Colonic mucosa (tissue), 4 donors: ENCODE measurements at places on chromosomes 16 and 17. TPM values are rescaled to one million over a fixed set of nuclear protein-coding genes. Genes with fewer than 3 reads are reported as not detected.

Gene TRPV2
- total RNA-seq: 7.4 TPM

Gene EPN3
- 18.3 TPM for total RNA-seq

Gene TMEM106A
- total RNA-seq: 4.8 TPM

Gene PRR11
- 34.0 TPM for total RNA-seq

Gene TTLL6
- 18.7 TPM for total RNA-seq

Gene ARHGAP44
- 51.5 TPM for total RNA-seq

Gene SKAP1
- 2.1 TPM for total RNA-seq

Gene PRR15L
- total RNA-seq: 259 TPM

Gene GNG13
- total RNA-seq: not detected

Gene MPV17L
- 9.7 TPM for total RNA-seq

Gene ASIC2
- 1.3 TPM for total RNA-seq

Gene XPO6
- 144 TPM for total RNA-seq

Gene CCR7
- total RNA-seq: 1.9 TPM

Gene OTOP3
- 0.40 TPM for total RNA-seq

Gene KIF19
- total RNA-seq: 3.2 TPM

Gene AKTIP
- 27.1 TPM for total RNA-seq

Gene KRT23
- total RNA-seq: 1.2 TPM

Gene GRAP
- 1.1 TPM for total RNA-seq

Gene DNAJA2
- 58.2 TPM for total RNA-seq

Gene CCL13
- total RNA-seq: 4.9 TPM

Gene KRTAP4-9
- not detected for total RNA-seq

Gene SLC38A8
- total RNA-seq: not detected

Gene CSH1
- total RNA-seq: not detected

Gene TP53TG3D
- not detected for total RNA-seq

Gene NBR1
- total RNA-seq: 92.8 TPM

Gene PIRT
- total RNA-seq: 1.5 TPM

Gene ZNF423
- 4.7 TPM for total RNA-seq

Gene DLX3
- 0.21 TPM for total RNA-seq

Gene TTYH2
- 0.86 TPM for total RNA-seq

Gene TSEN54
- total RNA-seq: 50.7 TPM

Gene ZG16
- 280 TPM for total RNA-seq

Gene GNAO1
- total RNA-seq: 10.8 TPM

Gene METRN
- total RNA-seq: 23.3 TPM

Gene PNMT
- total RNA-seq: 0.47 TPM

Gene CD300LG
- total RNA-seq: not detected

Gene HOXB1
- not detected for total RNA-seq

Gene UMOD
- not detected for total RNA-seq

Gene WFIKKN2
- 0.13 TPM for total RNA-seq

Gene TBC1D28
- total RNA-seq: not detected

Gene USH1G
- 0.05 TPM for total RNA-seq

Gene PITPNM3
- total RNA-seq: 18.2 TPM

Gene SDK2
- 0.94 TPM for total RNA-seq

Gene OR4D1
- total RNA-seq: not detected

Gene CDRT15
- total RNA-seq: not detected

Gene C16orf96
- not detected for total RNA-seq

Gene SCIMP
- 0.86 TPM for total RNA-seq

Gene C16orf86
- 1.1 TPM for total RNA-seq

Gene TP53TG3
- total RNA-seq: not detected

Gene IGF2BP1
- 0.96 TPM for total RNA-seq

Gene CNGB1
- 0.69 TPM for total RNA-seq

Gene IL32
- total RNA-seq: 329 TPM
